ENCODE measurements at places on chromosomes 16 and 17.
A peak's percentile ranks its signal among the peaks of the same experiment; 100 is the strongest.

DNA sequence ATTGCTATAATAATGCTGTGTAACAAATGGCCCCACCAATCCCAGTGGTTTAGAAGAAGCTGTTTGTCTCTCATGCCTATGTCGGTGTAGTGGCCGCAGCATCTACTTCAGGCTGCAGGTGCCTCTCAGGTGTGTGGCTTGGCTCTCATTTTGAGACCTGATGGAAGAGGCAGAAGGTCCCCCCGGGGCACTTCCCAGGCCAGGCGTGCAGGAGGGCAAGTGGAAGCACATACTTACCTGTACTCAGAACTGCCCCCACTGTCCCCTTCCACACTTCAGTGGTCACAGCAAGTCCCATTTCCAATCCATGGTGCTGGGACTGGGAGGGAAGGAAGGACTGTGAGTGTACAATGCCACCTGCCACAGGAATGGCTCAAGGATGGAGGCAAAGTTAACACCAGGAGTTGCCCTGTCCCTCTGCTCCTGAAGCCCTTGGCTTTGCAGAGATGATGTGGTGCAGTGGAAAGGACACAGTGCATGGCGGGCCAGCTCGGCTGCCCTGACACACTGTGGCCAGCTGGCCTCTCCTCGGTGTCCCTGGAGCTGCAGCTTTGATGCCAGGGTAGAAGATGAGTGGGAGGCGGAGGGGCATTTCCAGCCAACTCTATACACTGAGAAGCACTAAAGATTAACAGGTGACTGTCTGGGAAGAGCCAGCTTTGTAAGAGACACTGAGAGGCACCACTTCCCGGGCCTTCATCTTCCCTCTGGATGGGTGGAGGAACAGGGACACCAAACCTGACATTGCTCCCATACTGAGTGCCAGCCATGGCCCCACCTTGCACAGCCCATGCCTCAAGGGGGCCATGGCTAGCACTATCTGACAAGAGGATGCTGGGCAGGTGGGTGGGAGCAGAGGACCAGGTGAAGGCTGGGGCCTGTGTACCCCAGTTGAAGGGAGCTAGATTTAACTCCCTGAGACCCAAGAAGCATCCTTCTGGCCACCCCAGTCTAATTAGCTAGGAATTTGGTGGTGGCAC, 105.9 kb downstream of the METRNL start:
- DNase-seq, result no peak

DNA sequence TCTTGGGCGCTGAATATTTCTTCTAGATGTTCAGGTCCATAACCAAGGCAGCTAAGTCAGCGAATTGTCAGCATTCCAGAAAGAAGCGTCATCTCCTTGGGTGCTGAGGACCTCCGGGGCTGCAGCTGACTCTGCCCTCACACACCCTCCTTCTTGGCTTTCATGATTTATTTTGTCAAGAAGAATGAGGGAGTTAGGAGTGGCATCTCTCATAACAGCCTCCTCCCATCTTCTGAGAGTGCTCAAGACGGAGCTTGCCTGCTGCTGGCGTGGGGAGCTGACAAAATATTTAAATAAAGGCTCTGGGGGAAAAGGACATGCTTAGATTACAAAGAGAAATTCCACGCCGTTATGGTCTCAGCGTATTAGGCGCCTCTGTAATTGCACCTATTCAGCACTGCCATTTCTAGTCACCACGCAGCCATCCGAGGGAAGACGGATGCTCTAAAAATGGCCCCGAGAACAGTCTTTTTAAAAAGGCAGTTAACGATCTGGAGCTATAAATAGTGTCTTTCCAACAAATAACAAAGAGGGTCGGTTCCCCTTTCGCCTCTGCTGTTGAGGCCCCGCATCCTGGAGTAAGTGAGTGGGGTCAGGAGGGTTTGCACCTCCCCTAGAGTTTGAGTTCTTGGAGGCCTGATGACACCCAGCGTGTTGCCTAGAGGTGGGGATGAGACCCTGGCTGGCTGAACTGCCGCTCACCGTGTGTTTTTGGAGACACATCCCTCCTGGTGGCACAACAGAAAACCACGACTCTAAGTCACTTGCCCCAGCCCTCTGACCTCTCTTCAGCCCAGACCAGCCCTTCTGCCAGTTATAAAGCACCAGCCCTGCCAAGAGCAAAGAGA, 187.0 kb downstream of the CCDC182 start:
- DNase-seq, result peak; percentile 83

- DNase-seq, result peak; percentile 3
Measured at GRCh38 chr16:5633845-5634440, 536.3 kb upstream of the EEF2KMT start.

DNA sequence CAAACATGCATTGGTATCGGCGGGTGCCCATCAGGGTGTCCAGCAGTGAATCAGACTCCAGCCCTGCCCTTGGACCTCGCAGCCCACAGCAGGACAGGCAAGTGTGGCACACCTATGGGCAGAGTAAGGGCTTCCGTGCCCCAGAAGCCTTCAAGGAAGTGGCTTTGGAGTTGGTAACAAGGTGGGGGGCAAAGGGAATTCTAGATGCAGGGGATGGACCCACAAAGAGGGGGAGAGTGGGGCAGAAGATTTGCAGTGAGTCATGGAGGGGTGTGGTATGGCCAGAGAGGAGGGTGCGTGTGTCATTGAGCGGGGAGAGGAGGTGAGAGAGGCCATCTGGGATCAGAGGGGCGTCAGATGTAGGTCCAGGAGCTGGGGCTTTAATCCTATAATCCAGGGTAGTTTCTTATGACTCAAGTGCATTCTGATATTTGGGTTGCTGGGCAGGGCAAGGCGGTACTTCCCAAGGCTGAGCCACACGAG, 8.5 kb upstream of the SPNS2 start:
- no peak for DNase-seq

DNA sequence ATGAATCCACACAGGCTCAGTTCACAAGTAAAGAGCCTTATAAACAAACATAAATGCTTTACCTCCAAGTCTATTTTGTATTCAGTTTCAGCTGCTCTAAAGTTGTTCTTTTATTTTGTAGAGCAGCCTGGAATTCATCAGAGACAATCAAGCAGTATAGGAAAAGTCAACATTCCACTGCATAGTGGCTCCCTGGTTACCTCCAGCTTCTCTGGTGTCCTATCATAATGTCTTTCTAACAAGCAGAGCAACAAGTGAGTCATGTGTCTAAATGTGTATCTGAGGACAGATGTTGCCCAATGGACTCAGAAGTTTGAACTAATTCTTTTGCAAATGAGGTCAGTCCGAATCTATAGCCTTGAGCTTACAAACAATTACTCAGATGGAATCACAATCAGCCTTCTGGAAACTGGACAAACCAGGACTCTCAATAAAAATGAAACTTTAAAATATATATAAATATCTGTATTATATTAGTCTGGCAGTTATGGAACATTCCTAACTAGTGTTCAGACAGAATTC, 292.0 kb upstream of the TOM1L1 start:
- no peak for DNase-seq

DNA sequence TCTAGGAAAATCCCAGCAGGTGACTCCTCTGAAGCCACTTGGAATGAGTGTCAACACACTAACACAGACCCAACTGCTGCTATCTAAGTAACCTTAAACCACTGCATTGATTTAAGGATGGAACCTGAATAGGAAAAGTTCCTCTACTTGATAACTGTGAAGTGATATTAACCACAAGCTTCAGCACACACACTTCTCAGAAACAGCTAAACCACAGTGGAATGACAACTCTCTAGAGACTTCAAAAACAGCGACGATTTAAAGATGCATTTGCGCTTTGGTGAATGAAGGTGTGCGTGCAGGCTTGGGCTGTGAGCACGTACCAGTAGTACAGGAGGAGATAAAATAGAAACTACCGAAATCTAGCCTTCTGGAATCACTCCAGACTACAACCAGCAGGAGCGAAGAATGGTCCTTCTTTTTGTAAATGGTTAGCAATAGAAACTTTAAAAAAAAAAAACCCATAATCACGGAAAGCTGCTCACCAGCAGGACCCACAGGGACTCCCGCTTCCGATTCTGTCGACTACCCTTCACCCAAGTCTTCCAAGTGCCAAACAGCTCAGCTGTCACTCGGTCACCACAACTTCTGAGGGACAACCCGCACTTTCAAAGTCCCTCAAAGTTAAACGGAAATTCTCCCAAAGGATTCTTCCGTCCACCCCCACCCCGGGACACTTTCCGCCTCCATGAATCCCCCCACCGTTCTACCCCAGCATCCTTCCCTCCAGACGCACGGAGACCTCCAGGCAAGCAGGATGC, 137.7 kb upstream of the CORO6 start:
- peak; percentile 58 for DNase-seq

GRCh38 chr17:70037498-70037897, 37.5 kb upstream of the KCNJ16 start:
- DNase-seq, result no peak

- DNase-seq, result no peak
Measured at GRCh38 chr17:35023538-35023937, 40.0 kb downstream of the RFFL start.

DNA sequence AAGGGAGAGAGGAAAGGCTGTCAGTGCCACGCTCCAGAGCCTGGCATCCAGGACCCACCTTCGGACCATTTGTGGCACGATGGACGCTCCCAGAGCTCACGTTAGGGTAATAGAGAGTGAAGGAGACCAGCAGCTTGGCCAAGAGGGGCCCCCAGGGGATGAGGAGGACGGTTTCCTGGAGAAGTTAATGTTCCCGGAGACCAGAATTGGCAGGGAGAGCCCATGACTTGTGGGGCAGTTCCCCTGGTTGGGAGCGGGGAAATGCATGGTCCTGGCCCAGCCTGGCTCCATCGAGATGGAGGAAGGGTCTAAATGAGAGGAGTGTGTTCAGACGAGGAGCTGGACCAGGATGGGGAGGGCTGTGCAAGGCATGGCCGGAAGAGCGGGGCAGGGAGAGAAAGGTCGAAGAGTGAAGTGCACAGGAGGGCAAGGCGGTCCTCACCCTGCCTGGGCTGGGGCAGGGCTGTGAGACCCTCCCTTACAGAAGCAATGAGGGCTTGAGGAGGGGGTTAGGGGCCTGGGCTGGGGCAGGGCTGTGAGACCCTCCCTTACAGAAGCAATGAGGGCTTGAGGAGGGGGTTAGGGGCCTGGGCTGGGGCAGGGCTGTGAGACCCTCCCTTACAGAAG, 2.9 kb upstream of the HIC1 start:
- DNase-seq, result no peak

DNA sequence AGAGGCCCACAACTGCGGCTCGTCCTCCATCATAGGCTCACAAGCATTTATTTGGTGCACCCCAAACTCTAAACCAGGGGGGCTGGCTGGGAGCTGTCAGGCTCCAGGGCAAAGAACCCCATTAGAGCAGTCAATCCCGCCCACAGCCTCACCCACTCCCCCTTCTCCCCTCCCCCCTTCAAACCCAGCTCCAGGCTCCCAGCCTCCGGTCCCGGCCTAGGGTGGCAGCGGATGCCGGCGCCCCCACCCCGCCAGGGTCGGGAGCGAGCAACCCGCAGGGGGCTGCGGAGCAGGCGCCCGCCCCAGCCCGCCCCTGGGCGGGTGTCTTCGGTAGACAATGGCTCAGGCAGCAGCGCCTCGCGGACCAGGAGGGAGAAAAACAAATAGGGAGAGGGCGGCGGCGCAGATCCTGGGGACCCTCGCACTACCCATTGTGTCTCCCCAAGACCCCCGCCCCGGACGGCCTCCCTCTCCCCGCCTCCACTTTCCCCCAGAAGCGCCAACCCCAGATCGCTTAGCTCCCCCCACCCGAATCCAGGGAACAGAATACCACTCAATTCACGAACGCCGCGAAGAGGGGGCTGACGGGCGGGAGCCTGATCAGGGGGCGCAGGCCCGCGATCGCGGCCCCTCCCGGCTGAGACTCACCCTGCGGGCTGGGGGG, 572 bp downstream of the FAM171A2 start:
- peak; percentile 14 for DNase-seq

- no peak for DNase-seq
Measured at GRCh38 chr17:7582396-7583252, 1.0 kb upstream of the MPDU1 start.

GRCh38 chr17:3049705-3050295, 13.6 kb downstream of the OR1D5 start:
- no peak for DNase-seq
